ENCODE measurements at places on chromosomes 11 and 22. TPM values are rescaled to one million over a fixed set of nuclear protein-coding genes. Genes with fewer than 3 reads are reported as not detected.

PPFIBP2 gene
- 6.8 TPM for total RNA-seq

NCAPD3 gene
- 19.5 TPM for total RNA-seq

CSNK2A3 gene
- 2.1 TPM for total RNA-seq

PYGM gene
- total RNA-seq: 0.60 TPM

FZD4 gene
- 6.0 TPM for total RNA-seq

MUC2 gene
- not detected for total RNA-seq

TYR gene
- not detected for total RNA-seq

MS4A4A gene
- total RNA-seq: not detected

TIMM10 gene
- 14.1 TPM for total RNA-seq

PARVA gene
- total RNA-seq: 80.9 TPM

CYP2D6 gene
- total RNA-seq: 0.30 TPM

FAM180B gene
- total RNA-seq: not detected

TECTA gene
- total RNA-seq: under 0.01 TPM

DRAP1 gene
- 124 TPM for total RNA-seq

SCGB1C1 gene
- not detected for total RNA-seq

OR51L1 gene
- not detected for total RNA-seq

ARRB1 gene
- 5.8 TPM for total RNA-seq

RAB1B gene
- total RNA-seq: 60.3 TPM

LSP1 gene
- total RNA-seq: 2.7 TPM

PHF21B gene
- total RNA-seq: not detected

XPNPEP3 gene
- 12.1 TPM for total RNA-seq

RFPL2 gene
- not detected for total RNA-seq

CNTN5 gene
- 1.5 TPM for total RNA-seq

BTBD18 gene
- total RNA-seq: not detected

C11orf16 gene
- total RNA-seq: not detected

PLEKHA7 gene
- 0.18 TPM for total RNA-seq

NXPE2 gene
- total RNA-seq: 0.09 TPM

MICALL1 gene
- 23.2 TPM for total RNA-seq

ZNF214 gene
- 2.8 TPM for total RNA-seq

AMOTL1 gene
- total RNA-seq: 38.6 TPM

C11orf97 gene
- not detected for total RNA-seq

PHOX2A gene
- not detected for total RNA-seq

MUC5AC gene
- not detected for total RNA-seq

CPT1A gene
- 28.0 TPM for total RNA-seq

OR52I1 gene
- not detected for total RNA-seq

FAT3 gene
- total RNA-seq: 2.0 TPM

PAMR1 gene
- 46.2 TPM for total RNA-seq

CRYBB2 gene
- total RNA-seq: not detected

CENATAC gene
- total RNA-seq: 30.6 TPM

FERMT3 gene
- 0.30 TPM for total RNA-seq

FGF19 gene
- not detected for total RNA-seq

HSPB2 gene
- total RNA-seq: 0.14 TPM

SLC6A5 gene
- not detected for total RNA-seq

SAA4 gene
- total RNA-seq: not detected

KIAA0930 gene
- total RNA-seq: 49.3 TPM

KCTD14 gene
- total RNA-seq: 0.42 TPM

TRIM29 gene
- 0.51 TPM for total RNA-seq

ARHGAP20 gene
- 4.5 TPM for total RNA-seq

SLCO2B1 gene
- total RNA-seq: 0.30 TPM

SAMM50 gene
- 50.0 TPM for total RNA-seq

ATG16L2 gene
- total RNA-seq: 9.2 TPM
